ENCODE measurements at places on chromosomes 6 and 20. TPM values are rescaled to one million over a fixed set of nuclear protein-coding genes. Genes with fewer than 3 reads are reported as not detected.

DNA sequence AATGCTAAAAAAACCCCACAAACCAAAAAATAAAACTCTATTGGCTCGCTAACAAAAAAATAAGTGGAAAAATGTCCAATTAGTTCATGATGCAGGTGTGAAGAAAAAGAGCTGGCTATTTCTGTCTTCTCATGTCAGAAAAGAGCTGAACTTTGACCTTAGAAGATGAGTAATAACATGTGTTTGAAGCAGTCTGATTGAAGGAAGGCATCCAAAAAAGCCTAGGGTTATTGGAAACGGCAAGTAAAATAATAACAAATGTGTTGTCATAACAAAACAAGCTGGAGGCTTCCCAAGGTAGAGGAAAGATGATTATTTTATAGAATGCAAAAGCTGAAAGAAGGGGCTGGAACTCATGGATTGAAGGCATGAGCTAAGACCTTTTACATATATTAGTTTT lies 94.4 kb upstream of the FAM184A start:
- DNase-seq, result no peak

The CHRNA4 gene
- not detected for total RNA-seq

The ATF6B gene
- total RNA-seq, result 139 TPM

DNA sequence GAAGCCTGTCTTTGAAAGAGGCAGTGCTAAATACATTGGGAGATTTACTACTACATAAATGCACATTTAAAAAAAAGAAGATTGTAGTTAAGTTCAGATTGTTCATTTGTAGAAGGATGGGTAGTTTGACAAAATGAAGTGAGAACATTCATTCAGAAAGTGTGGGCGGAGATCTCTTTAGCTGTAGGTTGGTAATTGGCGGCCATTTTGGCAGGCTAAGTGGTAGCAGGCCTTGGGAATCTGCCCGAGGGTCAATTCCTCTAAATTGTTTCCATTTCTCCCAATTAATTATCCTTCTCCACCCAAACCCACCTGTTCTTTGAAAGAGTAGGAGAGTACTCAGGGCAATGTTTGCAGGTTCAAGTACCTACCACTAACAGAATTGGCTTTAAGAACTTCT lies 17.9 kb downstream of the SOX4 start:
- no peak for DNase-seq

The LY6G6C gene
- not detected for total RNA-seq

DNA sequence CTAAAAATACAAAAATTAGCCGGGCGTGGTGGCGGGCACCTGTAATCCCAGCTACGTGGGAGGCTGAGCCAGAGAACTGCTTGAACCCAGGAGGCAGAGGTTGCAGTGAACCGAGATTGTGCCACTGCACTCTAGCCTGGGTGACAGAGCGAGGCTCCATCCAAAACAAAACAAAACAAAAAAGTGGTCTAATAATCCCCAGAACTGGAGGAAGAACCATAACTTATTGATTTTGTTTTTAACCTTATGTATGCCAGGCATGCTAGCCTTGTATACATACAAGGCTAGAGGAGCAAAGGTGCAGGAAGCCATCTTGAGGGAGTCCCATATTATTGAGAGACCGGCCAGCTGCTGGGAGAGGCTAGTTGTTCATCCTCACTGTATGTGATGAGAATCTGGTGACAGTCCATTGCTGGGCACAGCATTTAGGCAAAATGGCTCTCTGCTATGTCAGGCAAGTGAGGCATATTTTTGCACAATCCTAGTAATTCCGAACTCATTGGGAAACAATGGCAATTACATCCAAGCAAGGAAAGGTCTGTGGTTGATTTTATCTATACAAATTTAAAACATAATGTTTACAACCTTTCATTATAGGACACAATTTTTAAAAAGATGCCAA lies 18.0 kb downstream of the HFE start:
- DNase-seq, result no peak

The LY6G5B gene
- 14.1 TPM for total RNA-seq

- DNase-seq, result peak; percentile 27
Measured at GRCh38 chr6:139030228-139030963, 1.9 kb downstream of the ABRACL start.

- DNase-seq, result no peak
Measured at GRCh38 chr6:92150553-92150952, 1268.8 kb downstream of the EPHA7 start.

The SRC gene
- total RNA-seq, result 87.0 TPM

GRCh38 chr6:21337263-21337662 lies 256.3 kb upstream of the SOX4 start:
- DNase-seq, result no peak

The CALHM5 gene
- total RNA-seq, result 0.64 TPM
